ENCODE measurements at places on chromosomes 7 and 10.

DNA sequence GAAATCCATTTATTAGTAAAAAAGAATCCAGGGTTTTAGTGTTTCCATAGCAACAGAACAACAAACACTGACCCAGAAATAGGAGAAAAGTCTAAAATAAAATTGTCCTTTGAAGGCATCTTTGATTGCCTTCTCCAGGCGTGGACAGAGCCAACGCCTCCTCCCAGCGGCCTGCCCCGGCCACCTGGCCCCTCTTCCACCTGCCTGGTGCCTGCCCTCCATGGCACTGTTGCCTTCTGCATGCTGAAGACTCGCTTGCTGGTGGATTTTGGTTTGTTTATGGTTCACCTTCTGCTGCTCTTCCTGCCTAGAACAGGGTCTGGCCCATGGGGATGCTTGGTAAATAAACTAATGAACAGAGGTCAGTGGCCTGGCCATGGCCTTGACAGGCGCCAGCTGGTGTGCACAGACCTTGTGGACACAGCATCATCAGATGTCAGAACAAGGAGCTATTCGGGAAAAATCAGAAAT lies 107.4 kb downstream of the DYNC2I1 start:
- no peak for DNase-seq

- no peak for DNase-seq
These were observed 202.6 kb upstream of the FOXK1 start for GRCh38 chr7:4479367-4480039.

DNA sequence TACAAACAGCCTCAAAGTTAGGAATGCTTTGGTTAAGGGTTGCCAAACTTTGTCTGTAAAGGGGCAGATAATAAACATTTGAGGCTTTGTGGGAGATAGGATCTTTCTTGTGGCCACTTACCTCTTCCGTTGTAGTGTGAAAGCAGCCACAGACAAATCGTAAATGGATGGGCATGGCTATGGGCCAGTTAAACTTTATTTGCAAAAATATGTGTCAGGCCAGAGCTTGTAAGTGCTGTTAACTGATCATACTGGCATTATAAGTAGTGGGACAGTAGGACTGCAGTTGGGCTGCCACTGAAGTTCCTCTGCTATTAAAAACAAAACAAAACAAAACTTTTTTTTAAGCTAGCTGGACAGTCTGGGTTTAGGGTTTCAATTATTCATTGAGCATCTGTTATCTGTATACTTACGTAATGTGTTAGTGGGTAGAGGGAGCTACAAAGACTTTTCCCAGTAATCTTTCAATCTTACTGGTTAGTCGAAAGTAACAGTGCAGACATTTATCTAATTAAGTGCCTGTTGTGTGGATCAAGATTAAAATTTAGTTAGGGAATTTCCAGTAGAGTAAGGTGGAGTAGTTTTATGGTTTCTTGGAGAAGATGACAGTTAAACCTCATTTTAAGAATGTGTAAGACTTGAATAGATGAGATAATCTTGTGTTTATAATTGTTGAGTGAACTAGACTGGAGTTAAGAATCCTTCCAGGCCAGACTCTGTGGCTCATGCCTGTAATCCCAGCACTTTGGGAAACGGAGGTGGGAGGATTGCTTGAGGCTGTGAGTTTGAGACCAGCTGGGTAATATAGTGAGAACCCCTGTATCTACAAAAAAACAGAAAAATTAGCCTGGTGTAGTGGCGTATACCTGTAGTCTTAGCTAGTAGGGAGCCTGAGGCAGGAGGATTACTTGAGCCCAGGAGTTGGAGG lies 100.1 kb downstream of the BTRC start:
- DNase-seq: no peak

GRCh38 chr10:121518333-121518732 lies 79.9 kb downstream of the FGFR2 start:
- no peak for DNase-seq

DNA sequence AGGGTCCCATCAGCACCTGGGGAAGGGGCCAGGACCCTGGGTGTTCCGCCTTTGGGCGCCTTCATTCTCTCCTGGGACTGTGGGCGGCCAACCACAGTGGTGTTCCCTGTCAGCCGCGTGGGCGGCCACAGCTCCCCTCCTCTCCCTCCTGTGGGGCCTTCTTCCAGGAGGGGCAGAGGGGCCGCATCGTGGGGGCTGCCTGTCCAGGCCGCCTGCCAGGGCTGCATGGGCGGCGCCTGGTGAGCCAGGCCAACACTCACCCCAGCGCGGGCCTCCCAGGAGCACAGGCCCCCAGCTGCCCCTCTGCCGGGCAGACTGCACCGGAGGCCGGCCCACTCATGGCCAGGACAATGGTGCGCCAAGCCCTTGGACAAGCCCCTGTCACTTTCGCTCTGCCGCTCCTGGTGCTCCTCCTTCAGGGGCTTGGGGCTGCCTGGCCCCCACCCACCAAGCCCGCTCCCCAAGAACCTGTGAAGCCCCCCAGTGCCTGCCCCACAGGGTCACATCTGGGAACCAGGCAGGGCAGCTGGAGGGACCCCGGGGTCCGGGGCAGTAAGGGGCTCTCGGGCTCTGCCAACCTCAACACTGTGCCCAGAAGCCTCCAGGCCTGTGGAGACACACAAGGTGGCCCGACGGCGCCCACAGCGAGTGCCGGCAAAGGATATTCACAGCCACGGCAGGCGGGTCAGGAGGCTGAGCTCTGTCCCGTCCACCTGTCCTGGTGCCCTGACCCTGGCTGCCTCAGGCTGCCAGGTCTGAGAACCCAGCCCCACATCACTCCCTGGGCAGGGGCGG lies 42.8 kb downstream of the AP5Z1 start:
- no peak for DNase-seq

GRCh38 chr7:74568658-74569057 lies 88.9 kb upstream of the GTF2I start:
- no peak for DNase-seq

DNA sequence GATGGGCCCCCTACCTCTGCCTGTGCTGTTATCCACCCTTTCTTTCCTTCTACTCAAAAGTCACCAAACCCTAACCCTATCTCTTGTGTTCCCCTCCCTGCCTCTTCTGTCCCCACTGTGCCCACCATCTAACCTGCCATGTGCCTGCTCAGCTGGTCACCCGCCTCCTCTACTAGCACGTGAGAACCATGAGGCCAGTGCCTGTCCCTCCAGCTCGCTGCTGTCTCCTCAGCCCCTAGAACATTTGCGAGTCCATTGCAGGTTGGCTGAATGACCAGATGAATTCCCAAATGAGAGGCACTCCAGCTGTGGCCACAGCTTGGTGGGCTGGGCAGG lies 129.0 kb downstream of the ARHGAP22 start:
- no peak for DNase-seq

All from large intestine (tissue), 12 donors.